Activated CD4-positive, CD25-positive, alpha-beta regulatory T cell (primary cell): ENCODE measurements at places on chromosomes 11 and 22.

DNA sequence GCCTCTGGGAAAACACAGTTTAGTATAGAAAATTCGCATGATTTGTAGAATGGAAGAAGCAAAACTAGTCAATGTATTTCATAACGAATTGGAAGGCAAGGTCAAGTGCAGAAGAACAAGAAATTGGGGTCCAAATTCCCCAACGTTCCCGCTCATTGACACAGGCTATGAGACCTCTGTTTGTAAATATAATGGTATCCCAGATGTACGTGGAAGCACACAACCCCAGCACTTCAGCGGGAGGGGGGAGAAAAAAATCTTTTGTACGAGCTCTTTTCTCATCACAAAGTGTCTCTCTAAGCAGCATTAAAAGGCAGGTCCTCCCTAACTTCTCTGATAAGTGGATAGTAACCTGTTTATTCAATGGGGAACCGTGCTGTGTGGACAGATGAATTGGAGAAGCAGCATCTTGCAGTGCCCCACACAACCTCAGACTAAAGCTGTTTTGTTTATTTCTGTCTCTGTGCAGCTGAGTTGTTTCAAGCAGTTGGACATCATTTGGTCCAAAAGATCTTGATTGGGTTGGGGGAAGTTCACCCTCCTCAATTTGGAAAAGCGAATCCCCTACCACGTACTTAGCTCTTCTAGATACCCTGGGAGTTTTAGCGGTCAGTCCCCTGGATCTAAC lies 1.1 kb upstream of the GAB2 start:
- no peak for DNase-seq

DNA sequence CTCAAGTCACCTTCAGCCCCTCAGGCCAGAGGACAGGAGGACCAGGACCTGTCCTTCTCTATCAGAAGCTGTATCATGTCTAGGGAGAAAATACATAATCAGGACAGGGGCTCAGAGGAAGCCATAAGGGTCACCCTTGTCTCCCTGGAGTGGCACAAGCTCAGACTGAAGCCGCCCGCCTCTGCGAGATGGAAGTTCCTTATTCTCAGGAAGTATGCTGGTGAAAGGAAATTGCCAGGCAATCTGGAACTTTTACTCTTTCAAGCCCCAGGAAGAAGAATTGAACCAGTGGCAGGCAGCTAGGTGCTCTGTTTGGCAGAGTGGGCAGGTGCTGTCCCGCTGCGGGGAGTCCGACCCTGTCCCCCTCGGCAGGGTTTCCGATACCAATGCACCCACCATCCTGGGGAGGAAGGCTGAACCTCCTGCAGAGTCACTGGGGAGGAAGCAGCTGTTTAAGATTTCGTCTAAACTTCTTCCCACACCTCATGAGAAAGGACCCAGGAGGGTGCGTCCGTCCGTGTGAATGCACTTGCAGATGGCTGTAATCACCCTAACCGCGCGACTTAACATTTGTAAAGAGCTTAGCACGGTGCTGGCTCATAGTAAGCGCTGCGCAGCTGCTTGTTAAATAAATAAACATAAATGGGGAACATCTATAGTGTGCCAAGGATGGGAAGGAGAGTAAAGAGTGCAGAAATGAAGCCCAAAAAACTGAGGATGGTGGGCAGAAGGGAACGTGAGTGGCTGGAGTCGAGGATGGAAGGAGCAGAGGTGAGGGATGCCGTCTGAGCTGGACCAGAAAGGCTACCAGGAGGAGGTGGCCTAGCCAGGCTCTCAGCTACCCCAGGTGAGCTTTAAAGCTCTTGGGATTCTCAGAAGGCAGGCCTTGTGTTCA lies 5.0 kb upstream of the ANO1 start:
- DNase-seq, result no peak

- no peak for DNase-seq
These were observed 12.0 kb upstream of the DENND5A start for GRCh38 chr11:9277176-9277575.

- no peak for DNase-seq
These were observed 246.1 kb upstream of the CHORDC1 start for GRCh38 chr11:90468923-90469322.

- no peak for DNase-seq
These were observed 26.6 kb downstream of the RELT start for GRCh38 chr11:73402834-73403185.

- DNase-seq, result no peak
These were observed 20.2 kb upstream of the KCNJ11 start for GRCh38 chr11:17408641-17409040.

DNA sequence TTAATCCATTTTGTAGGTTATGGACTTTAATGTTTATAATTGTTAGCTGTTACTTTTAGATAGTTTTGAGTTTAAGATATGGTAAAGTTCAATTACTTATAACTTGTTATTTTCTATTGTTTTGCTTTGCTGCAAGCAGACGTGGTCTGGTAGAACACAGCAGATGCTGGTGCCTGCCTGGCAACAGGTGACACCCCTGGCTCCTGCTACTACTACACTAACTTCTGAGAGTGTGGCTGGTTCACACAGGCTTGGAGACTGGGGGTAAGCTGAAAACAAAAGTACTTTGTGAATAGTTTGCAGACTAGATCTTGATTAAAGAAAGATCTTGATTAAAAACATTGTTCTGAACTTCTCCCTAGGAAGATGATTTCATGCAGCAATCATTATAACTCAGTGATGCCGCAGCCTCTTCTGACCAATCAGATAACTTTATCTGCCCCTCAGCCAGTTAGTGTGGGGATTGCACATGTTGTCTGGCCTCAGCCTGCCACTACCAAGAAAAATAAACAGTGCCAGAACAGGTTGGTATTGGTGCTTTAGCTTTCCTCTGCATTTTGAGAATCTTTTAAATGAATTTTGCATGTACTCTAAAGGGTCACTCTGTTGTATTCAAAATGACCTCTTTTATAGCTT lies 90.4 kb downstream of the HIPK3 start:
- no peak for DNase-seq

DNA sequence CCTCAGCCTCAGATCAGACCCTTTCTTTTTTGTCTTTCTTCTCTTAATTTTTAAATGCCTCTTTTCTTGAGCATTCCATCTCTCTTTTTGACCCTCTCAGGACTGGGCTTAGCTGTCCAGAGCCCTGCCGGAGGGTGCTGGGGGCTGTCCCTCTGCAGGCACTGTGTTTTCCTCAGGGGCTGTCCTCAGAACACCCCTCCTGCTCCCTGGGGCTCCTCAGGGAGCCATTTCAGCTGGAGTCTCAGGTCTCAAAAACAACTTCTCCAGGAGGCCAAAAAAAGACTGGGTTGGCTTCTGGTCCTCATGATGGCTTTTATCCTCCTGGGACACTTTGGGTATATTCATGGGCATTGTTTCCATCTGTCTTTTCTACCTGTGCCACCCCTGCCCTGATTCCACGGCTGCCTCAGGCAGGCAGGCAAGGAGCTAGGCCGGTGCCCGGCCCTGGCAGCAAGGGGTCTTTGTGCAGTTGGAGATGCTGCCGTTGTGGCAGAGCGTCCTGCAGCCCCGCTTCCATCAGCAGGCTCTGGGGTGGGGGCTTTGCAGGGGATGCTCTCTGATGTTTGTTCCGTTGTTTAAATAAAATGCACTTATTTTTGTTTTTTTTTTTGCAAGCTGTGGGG lies 85.1 kb downstream of the CEP164 start:
- no peak for DNase-seq

DNA sequence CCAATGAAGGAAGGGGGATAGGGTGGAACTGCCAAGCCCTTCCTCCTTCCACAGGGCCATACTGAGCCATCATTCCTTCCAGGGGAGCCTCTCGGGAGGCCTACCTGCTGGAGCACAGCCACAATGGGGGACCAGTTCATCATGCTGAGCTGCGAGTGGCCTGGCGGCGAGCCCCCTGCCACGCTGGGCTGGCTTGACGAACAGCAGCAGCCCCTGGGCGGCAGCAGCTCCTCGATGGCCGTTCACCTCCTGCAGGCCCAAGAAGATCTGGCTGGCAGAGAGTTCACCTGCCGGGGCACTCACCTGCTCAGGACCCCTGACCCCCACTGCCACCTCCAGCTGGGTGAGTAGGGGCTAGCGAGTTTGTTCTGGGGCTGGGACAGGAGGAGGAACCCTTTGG lies 5.9 kb downstream of the VSIG10L2 start:
- DNase-seq, result no peak

DNA sequence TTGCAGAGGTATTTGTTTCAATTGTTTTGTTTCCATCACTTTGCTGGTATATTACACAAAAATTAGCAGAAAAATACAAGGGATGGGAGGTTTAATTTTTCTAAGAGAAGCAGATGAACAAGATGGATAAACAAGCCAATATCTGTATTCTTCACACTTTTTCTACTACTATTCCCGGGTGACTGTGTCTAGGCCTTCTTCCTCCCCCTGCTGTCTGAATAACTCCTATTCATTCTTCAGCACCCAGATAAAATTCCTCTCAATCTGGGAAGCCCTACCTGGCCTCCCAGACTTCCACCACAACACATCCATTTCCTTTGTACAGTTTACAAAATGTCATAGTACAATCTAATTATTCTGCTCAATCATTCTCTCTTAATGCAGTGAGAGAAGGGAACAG lies 666.6 kb upstream of the TENM4 start:
- no peak for DNase-seq

DNA sequence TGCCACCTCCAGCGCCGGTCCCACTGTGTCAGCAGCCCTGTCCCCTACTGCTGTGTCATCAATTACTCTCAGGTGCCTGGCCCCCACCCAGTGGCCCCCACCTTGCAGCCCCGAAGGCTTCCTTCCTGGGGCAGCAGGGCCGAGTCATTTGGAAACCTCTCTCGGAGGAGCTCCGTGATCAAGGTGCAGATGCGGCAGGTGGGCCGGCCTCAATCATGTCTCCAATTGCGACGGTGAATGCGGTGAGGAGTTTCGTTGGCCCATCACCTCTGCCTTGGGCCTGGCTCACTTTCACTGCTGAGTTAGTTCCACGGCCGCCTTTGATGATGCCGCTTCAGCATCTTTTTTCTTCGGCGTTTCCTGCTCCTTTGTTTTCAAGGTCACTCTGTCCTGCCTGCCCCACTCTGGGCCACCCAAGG lies 11.3 kb upstream of the CXCR5 start:
- DNase-seq, result peak; percentile 31
